ENCODE measurements at places on chromosomes 11 and 22.

DNA sequence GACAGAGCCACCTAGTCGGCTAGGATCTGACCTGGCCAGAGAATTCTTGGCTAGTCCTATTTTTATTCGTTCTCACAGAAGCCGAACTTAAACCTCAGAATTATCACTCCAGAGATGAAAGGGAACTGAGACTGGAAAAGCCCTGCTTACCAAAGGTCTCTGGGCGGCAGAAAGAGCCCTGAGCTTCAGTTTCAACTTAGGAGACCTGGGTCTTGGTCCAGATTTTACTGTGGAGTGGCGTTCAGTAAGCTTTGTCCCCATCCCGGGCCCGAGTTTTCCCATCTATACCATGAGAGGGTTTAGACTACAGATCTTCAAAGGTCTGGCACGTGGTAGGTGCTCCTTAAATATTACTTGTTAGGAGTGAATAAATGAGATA, 516 bp downstream of the NEU3 start:
- peak; percentile 3 for DNase-seq

GRCh38 chr11:19602406-19602805, 110.2 kb upstream of the NAV2 start:
- DNase-seq: no peak

GRCh38 chr22:39349506-39349966, 255 bp upstream of the SYNGR1 start:
- peak; percentile 73 for DNase-seq

GRCh38 chr22:33036881-33037280, 21.3 kb downstream of the SYN3 start:
- no peak for DNase-seq

DNA sequence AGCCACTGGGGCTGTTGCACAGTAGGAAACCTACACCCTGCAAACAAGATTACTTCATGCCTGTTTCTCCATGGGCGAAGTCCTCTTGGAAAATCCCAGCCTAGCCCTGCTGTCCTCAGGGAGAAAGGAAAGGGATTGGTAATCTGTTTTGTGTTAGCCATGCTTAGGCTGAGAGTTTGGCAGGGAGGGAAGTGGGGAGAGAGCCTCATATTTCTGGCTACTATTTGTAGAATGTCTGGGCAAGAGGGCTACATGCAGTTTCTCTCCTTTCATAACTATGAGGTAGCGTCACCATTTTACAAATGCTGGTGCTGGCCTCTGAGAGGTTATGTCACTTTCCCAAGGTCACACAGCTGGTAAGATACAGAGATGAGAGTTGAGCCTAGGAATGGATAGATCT, 737 bp upstream of the MFRP start:
- DNase-seq: no peak

DNA sequence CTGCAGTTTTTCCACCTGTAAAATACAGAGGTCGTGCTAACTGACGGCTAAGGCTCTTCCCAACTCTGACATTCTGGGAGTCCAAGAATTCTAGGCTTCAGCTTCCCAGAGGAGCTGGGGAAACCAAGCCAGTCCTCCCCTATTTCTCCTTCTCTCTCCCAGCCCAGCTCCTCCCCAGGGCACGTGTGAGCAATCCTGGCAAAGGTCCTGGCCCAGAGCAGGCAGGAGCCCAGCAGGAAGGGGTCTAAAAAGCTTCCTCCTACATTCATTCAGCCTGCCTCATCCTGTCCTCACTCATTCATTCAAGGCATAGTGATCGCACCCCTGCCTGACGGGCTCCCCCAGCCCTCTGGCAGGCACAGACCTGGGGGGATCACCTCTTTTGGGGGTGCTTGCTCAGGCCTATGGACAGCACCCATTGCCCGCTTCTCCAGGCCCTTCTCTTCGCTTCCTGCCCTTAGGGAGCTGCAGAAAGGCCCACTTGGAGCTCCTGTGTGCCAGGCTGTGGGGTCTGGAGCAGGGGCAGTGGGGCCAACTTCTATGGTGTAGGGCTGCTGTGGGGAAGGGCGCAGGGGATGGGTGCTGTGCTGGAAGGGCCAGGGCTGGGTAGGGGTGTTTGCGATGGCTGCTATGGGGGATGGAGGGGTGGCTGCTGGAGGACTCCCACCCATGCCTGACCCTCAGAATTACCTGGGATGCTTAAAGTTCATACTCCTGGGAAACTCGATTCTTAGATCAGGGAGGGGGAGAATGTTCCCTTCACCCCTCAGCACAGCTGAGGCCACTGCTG, 9.8 kb downstream of the KCNC1 start:
- no peak for DNase-seq

- DNase-seq: no peak
Measured at GRCh38 chr11:120914021-120914420, 109.9 kb upstream of the TBCEL start.

- DNase-seq: no peak
Measured at GRCh38 chr11:118396097-118396501, 5.3 kb upstream of the ATP5MG start.
